Esophagus muscularis mucosa (tissue), 4 donors: ENCODE measurements at places on chromosomes 5 and 9. TPM values are rescaled to one million over a fixed set of nuclear protein-coding genes. Genes with fewer than 3 reads are reported as not detected.
A peak's percentile ranks its signal among the peaks of the same experiment; 100 is the strongest.

DNA sequence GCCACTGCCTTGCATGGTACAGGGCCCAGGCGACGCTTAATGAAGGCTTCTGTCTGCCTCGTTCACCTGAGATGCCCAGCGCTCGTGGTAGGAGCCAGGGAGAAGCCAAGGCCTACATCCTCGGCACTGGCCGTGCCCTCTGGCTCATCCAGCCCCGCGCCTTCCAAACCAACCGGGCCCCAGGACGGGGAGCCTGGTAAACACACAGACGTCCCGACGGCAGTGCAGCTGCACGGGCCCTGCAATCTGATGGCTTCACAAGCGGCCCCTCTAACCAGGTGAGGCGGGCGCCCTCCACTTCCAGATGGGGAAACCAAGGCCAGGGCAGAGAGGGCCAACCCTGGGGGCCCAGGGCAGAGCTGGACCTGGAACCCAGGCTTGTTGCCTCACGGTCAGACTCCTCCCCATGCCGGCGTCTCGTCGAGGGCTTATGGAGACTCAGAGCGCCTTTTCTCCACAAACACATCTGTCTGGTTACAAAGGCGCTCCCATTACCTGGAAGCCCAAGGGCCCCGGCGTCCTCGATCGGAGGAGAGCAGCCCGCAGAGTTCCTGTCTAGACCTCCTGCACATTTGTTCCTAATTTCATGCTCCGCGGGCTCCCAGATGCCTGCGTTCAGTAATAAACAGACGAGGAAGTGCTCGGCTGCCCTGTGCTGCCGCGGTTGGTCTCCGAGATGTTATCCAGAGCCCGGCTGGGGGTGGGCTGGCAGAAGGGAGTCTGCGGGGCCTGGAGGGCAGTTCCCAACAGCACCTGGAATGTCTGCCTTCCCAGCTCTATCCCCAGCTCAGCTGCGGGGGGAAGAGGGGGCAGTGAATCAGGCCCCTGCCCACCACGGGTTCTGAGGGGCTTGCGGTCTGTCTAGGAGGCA, 23.5 kb downstream of the FAM163B start:
- DNase-seq, result no peak

Gene C5orf58
- total RNA-seq, result 6.5 TPM

GRCh38 chr9:96605328-96605727, 14.3 kb downstream of the CDC14B start:
- no peak for DNase-seq

DNA sequence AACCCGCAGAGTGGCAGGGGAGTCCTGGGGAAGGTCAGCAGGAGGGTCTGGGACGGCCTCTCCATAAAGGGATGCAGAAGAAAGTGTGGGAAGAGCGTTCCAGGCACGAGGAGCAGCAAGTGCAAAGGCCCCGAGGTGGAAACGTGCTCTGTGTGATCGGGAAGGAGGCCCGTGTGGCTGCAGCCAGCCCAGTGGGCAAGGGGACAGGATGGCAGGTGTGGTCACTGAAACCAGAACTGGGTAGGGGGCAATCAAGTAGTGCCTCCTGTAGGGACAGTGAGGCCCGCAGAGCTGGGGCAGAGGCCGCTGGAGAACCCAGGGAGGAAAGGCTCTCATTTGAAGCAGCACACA, 16.3 kb upstream of the LAMC3 start:
- no peak for DNase-seq

DNA sequence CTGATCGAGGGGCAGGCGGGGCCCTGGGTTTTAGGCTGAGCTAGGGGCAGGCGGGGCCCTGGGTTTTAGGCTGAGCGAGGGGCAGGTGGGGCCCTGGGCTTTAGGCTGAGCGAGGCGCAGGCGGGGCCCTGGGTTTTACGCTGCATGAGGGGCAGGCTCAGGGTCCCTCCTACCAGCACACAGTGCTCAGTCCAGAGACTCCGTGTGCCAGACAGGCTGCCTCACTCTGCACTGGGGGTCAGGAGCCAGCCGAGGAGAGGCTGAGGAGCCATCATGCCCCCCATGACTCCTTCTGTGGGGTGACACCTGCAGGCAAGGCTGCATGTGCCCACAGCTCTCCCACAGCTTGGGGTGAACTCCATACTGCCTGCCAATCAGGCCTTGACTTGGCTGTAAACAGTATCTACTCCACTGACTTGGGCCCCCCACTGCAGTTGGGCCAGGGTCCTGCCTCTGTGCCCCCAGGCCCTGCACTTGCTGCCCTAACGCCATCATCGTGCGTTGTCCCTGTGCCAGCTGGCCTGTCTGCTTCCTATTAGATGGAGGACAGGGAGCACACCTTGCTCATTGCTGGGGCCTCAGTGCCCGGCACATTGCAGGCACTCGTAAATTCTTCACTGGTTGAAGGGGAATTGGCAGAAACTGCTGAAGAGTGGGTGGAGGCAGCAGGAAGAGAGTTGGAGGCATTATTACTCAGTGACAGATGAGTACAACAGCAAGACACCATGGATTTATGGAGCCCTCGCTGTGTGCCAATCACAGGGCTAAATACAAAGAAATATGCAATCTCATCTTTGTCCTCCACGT, 78.6 kb downstream of the AMBP start:
- DNase-seq, result peak; percentile 79

GRCh38 chr9:87816036-87816435, 66.6 kb upstream of the SPATA31E1 start:
- DNase-seq, result no peak

DNA sequence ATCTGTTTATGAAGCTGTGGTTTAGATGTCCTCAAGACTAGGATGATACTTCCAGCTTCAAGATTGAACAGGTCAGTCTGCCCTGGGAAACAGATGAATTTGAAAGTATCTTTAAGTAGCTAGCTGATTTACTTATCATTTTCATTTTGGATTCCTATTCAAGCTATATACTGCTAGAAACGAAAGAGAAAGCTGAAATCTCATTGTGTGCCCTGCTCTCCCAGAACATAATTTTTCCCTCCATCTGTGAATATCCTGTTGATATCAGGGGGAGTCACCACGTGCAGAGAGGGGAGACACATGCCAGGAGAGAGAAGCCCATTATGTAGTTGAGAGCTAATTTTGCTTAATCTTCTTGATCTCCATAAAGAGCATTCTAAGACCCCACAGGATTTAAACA, 439.1 kb downstream of the NR2F1-AS1 start:
- DNase-seq, result no peak

- DNase-seq, result no peak
Measured at GRCh38 chr5:177555228-177555627, 865 bp upstream of the FAM193B start.

Gene GABRB2
- 1.7 TPM for total RNA-seq

DNA sequence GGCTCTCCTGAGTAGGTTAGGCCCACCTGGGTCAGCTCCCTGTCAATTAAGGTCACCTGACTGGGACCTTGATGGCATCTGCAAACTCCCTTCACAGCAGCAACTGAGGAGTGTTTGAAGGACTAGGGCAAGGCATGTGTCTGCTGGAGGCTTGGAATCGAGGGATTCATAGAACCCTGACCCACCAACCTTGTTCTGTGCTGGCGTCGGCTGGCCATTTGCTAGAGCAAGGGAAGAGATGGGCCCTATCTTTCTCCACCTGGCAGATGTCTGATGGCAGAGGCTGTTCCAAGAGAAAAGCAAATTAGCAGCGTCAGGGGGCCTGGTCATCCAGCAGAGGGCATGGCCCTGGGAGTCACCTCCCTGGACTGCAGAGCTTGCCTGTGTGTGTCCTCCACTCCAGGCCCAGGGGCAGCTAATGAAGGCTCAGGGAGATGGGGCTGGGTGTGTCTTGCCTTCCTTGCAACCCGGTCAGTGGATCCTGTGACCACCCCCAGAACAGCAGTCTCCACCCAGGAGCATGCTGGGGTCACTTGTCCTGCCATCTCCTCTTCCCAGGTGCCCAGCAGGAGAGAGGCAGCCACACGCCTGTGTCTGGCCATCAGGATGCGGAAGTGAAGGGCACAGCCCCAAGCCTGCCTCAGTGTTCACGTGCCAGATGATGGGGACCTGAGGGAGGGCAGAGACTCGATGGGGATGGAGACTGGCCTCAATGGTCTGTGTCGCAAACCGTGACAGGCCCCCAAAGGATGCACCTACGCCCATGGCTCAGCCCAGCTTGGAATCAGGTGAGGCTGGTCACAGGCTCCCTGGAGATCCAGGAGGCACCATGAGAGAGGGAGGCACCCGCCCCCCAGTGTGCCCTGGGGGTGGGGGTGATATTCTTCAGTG, 53.9 kb downstream of the BARX1 start:
- DNase-seq, result no peak

- no peak for DNase-seq
Measured at GRCh38 chr9:18969128-18969527, 63.9 kb downstream of the SAXO1 start.

DNA sequence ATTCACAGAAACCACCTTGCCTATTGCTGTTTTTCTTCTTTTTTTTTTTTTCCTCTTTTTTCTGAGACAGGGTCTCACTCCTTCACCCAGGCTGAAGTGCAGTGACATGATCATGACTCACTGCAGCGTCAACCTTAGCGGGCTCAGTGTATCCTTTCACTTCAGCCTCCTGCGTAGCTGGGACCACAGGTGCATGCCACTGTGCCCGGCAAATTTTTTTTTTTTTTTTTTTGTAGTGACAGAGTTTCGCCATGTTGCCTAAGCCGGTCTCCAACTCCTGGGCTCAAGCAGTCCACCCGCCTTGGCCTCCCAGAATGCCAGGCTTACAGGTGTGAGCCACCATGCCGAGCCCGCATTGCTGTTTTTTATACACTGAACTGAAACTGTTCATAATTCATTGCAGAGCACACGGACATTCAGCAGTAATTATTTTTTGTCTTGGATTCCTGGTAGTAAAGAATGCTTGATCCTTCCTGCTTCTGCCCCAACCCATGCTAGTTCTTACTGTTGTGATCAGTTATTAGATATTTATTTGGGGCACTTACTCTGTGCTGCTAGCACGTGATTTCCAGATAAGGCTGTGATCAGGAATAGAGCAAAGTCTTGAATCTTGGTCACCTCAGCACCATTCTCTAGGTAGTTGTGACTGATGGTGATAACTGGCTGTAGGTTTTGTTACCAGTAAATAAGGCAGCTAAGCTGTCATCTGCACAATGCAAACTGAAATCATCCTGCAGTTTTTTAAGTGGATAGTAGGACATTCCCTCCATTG, 14.0 kb downstream of the MAP3K1 start:
- DNase-seq, result no peak

DNA sequence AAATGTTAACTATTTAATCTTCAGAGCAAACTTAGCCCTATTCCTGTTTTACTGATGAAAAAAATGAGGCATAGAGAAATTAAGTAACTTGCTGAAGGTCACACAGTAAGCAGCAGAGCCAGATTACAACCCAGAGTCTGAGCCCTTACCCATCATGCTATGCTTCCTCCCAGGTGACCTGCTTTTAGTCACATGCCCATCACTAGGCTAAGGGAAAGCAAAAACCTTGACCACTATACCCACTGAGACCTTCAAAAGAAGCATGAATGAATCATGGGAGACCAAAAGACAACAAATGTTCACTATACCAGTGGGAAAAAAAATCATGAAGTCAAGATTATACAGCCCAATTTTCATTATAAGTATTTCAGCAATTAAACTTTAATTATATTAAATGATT, 5.3 kb upstream of the HAUS6 start:
- DNase-seq, result no peak

GRCh38 chr5:148856424-148856823, 30.0 kb downstream of the ADRB2 start:
- no peak for DNase-seq

Gene PTGES2
- total RNA-seq, result 59.1 TPM

- no peak for DNase-seq
Measured at GRCh38 chr5:43281840-43282658, 31.2 kb downstream of the HMGCS1 start.

DNA sequence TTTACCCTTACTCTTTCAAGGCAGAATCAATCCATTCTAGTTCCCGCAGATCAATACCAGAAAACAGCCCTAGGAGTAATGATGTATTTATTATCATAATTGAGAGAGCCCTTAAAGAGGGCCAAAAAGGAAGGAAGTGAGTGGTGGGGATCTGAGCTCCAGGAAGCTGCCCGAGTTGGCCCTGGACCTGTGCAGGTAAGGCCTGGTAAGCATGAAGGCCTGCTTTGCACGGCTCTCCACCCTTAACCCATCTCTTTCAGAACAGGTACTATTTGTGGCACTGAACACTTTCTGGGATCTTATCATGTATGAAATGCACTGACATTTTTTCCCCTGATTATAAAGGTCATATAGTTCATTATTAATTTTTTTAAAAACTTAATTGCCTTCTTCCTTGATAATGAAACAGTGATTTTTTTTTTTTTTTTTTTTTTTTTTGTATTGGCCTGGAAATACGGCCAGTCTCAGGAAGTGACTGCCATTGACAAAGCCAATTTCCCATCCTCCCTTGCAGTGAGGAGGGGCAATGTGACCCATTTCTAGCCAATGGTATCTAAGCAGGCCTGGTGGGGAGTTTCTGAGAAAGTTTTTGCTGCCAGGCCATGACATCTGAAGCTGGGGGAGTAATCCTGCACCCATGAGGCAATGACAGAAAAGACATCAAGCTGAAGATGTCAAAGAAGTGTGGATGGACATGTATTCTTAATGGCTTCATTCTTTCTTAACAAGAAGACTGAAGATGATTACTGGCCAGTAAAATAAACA, 6.3 kb upstream of the MVB12B start:
- no peak for DNase-seq

DNA sequence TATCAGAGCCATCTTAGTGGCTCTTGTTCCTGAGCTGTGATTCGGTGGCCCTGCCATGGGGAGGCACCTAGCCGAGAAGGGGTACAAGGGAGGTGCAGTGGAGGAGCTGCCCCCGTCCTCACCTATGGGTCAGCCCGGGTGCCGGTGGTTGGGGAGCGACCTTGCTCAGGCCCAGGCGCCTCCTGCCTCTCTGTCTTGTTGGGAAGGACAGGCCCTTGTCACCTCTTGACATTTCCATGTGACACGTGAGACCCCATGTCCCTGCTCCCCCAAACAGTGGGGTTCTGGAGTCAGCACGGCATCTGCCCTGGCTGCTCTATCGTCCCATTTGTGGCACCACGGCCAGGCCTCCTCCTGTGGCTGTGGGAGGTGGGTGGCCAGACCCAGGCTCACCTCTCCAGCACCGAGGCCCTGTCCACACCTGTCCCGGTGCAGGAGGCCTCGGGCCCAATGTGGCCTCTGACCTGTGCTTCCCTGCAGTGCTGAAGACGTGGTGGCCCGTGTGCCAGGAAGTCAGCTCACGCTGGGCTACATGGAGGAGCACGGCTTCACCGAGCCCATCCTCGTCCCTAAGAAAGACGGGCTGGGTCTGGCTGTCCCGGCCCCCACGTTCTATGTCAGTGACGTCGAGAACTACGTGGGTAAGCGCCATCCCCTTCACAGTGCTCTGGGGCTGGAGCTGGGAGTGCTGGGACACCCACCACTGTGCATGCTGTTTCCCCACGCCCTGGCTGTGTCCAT, 68.9 kb downstream of the PHF2 start:
- DNase-seq, result no peak

Gene SPATA31D4
- not detected for total RNA-seq

GRCh38 chr5:15480436-15480835, 19.5 kb upstream of the FBXL7 start:
- no peak for DNase-seq

Gene RNF183
- not detected for total RNA-seq
